ENCODE measurements at places on chromosomes 13 and 19.

- DNase-seq, result no peak
Measured at GRCh38 chr13:67133476-67133875, 96.7 kb downstream of the PCDH9 start.

DNA sequence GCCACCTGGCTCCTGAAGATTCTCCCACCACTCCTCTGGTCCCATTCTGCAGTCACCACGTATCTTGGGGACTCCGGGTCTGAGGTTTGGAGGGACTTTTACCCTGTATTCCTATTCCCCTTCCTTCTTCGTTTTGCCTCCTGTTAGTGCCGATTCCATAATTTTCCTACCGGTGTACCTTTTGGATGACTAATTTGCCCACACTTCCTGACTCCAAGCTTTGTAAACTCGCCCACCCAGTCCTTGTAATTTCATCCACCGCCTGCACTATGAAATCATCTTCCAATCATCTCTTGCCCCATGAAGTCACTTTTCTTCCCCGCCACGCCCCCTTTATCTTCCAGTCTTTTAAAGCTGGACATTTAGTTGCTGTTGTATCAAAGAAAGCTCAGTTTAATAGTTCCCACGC is 572 bp downstream of the UCHL3 start:
- DNase-seq, result no peak

DNA sequence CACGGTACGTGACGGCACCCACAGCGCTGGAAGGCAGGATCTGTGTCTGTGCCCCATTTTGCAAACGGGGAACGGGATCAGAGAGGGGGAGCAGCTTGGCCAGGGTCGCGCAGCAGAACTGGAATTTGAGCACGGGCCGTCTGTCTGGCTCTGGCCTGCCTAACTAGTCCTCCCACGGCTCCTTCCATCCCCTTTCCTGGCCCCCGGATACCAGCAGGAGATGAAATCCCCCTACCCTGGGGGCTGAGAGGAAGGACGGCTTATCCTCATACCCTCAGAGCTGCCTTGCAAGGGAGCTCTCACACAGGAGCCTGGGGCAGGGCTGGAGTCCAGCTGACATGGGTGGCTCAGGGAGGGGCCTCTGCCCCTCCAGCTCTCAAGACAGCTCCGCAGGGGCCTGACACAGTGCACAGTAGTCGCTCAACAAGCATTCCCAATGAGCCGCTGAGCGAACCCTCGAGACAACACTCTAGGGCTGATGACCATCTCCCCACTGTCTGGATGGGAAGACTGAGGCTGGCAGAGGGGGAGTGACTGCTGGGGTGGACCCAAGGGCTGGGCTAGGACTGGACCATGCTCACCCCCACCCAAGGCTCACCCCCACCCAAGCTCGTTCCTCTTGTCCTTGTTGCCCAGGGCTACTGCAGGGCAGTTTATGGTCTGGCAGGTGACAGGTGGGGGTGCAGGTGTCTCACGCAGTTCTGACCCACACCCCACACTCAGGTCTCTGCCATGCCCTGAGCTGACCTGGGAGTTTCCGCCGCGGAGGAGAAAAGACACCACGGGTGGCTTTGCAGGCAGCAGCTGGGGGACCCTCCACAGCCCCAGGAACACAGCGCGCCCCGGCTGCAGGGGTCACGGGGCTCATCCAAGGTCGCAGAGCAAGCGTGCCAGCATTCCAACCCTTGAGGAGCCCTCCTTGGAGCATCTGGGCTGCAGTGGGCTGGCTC is 4.0 kb downstream of the ZBTB7A start:
- no peak for DNase-seq

DNA sequence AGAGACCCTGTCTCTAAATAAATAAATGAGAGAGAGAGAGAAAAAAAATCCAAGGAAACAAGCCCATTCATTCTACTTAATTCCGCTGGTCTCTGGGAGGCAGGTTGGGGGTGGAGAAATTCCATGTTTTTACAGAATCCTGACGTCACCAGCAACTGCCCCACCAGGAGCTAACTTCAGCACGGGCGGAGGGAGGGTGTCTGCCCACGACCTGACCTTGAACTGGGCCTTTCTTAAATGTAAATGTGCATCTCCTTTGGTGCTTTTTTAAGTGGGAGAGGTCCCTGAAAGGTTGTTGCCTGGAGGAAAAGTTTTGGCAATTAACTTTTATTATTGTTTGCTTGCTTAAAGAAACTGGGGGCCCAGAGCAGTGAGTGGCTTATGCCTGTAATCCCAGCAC is 15.5 kb downstream of the KLF2 start:
- DNase-seq, result no peak

GRCh38 chr13:90918536-90918935 is 429.0 kb upstream of the MIR17HG start:
- no peak for DNase-seq

- DNase-seq, result no peak
Measured at GRCh38 chr19:18682807-18683108, 722 bp upstream of the CRTC1 start.

- DNase-seq, result no peak
Measured at GRCh38 chr19:14715841-14716240, 26.0 kb downstream of the ZNF333 start.

- no peak for DNase-seq
Measured at GRCh38 chr13:69565334-69565733, 542.3 kb upstream of the ATXN8OS start.

DNA sequence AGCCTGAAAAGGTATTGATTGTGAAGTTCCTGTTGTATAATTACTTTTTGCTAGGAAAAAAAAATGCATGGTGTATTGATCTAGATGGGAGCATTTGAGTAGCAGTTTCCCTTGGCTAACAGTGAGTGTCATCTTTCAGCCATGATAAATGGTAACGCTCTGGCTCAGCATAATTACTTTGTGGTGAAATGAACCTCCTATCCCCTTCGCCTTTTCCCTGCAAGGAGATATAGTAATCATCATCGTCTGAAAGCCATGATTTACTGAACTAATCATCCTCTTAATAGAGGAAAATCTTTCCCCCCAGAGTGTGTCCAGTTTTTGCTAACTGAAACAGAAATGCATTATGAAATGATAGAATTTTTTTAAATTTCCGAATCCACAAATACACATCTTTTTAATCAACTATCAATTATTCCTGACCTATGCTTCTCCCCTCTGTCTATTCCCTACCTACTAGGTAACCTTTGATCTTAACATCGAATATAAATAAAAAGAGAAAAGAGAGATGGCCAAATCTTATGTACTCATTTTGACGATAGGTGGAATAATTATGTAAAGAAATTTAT is 88.7 kb downstream of the MAB21L1 start:
- DNase-seq, result no peak

DNA sequence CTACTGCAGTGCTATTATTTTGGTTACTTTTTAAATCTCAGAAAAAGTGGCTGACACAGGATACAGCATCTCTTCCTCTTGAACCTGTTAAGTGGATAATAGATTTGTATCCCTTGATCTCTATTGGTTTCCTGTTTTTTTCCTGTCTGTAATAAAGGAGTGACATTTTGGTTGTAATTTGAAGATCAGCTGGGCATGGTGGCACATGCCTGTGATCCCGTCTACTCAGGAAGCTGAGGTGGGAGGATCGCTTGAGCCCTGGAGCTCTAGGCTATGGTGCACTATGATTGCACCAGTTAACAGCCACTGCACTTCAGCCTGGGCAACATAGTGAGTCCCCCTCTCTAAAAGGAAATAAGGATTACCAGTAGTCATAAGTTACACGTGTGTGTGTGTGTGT is 46.8 kb downstream of the METTL21C start:
- no peak for DNase-seq

GRCh38 chr19:4058693-4059452 is 7.8 kb downstream of the ZBTB7A start:
- DNase-seq, result no peak

- DNase-seq, result no peak
Measured at GRCh38 chr19:52948025-52948770, 14.5 kb downstream of the ZNF816 start.

DNA sequence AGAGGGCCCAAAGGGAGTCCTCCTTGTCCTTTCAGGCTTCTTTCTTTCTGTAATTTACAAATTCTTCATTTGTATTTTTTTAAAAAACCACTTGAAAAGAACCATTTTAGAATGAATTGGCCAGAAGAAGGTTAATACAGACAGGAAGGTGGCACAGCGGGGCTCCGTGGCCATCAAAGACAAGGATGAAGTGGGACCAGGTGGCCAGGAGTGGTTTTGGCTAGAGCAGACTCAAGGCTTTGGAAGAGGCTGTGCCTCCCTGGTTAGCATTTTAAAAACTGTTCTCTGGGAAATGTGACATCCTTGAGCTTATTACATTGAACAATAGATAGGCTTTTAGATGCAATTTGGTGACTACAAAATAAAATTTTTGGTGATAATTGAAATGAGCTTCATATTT is 48.4 kb downstream of the ATP8A2 start:
- no peak for DNase-seq

- DNase-seq, result peak; percentile 48
Measured at GRCh38 chr19:11405846-11406643, 13.1 kb downstream of the RGL3 start.

DNA sequence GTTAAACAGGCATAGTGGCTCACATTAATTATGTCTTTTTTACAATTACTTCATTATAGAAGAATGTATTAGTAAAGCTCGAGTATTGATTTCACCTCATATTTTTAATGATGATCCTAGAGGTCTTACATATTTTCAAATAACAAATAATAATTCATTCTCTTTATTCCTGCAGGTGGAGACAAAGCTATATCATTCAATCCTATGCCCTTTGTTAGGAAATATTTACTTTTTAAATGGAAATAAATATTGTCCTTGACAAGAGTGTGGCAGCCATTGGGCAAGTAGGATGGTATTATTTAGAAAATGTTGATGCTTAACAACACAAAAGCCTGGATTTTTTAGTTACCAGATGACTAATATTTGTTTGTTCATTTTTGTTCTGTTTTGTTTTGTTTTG is 127.6 kb downstream of the COG6 start:
- no peak for DNase-seq

DNA sequence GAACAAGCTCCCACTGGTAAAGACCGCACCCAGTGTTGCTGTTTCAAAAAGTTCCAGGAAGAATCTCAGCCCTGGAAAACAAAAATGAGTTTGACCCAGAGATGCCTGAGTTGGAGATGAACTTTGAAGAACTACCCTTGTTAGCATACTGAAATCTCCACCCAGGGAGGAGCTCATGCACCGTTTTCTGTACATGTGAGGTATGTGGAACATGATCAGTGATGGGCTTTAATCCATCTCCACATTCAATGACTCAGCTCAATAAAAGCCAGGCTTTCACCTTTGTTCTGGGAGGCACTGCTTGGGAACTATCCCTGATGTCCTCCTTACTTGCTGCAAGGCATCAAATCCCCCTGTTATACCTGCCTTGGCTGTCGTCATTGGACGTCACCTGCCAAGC is 279.9 kb downstream of the UQCRFS1 start:
- DNase-seq, result no peak

DNA sequence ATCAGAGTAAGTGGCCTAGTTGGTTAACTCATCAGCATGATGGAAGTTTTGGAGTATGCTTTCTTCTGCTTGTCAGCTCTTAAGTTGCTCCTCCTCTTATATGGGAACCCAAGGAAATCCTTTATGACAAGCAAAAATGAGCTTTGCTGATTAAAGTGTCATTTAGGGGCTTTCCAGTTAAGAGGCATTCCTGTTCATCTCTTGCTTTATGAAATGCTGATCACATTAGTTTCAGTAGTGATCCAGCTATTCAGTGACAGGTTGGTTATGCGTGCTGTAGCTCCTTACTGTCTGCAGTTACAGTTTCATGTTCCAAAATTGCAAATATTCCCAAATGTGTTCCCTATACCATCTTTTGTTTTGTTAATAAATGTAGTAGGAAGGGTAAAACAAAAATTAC is 146.6 kb downstream of the CDK8 start:
- DNase-seq, result no peak
